ENCODE measurements at places on chromosomes 6 and 20. TPM values are rescaled to one million over a fixed set of nuclear protein-coding genes. Genes with fewer than 3 reads are reported as not detected.

DNA sequence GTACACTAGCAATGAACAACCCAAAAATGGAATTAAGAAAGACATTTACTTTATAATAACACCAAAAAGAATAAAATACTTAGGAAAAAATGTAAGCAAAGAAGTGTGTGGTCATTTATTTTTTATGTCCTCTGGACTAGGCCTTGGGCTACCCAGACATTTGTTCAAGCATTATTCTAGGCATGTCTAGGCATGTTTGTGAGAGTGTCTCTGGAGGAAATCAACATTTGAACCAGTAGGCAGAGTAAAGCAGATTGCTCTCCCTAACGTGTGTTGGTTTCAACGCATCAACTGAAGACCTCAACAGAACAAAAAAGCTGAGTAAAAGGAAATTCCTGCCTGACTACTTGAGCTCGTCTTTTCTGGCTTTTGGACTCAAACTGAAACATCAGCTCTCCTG is 84.5 kb downstream of the ANKEF1 start:
- no peaks in the 10 kb centered on the region for H3K36me3 ChIP-seq
- no peaks in the 10 kb centered on the region for H3K27me3 ChIP-seq
- H3K4me1 ChIP-seq: no peaks in the 10 kb centered on the region
- H3K27ac ChIP-seq: no peak overlapping the region

DNA sequence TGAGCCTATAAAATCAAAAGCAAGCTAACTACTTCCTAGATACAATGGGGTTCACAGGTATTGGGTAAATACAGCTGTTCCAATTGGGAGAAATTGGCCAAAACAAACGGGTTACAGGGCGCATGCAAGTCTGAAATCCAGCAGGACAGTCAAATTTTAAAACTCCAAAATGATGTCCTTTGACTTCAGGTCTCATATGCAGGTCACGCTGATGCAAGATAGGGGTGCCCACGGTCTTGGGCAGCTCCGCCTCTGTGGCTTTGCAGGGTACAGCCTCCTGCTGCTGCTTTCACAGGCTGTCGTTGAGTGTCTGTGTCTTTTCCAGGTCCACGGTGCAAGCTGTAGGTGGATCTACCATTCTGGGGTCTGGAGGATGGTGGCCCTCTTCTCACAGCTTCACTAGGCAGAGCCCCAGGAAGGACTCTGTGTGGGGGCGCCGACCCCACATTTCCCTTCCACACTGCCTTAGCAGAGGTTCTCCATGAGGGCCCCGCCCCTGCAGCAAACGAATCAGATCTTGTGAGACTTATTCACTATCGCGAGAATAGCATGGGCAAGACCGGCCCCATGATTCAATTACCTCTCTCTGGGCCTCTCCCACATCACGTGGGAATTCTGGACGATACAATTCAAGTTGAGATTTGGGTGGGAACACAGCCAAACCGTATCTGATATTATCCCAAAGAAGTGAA is 11.9 kb upstream of the SMIM29 start:
- no peaks in the 10 kb centered on the region for H3K4me1 ChIP-seq
- DNase-seq: no peak
- no peaks in the 10 kb centered on the region for H3K36me3 ChIP-seq

DNA sequence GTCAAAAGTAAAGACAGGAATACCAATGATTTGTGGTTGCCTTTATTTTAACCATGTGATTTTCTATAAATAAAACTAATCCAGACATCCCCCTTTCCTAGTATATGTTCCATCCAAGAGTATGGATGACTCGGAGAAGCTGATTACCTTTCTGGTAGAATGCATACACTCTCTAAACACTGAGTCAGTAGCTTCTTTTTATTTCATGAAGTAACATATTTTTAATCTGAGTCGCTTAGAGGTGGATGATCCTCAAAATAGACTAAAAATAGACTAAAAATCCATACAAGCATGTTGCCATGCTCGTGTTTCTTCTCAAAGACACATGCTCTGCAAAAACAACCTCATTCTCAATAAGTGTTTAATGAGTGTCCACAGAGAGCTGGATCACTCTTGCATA is 263.7 kb downstream of the COL12A1 start:
- DNase-seq: no peak
- H3K36me3 ChIP-seq: no peaks in the 10 kb centered on the region
- no peaks in the 10 kb centered on the region for H3K27me3 ChIP-seq

- H3K4me3 ChIP-seq: no peak overlapping the region
- H3K36me3 ChIP-seq: no peaks in the 10 kb centered on the region
- H3K27ac ChIP-seq: no peak overlapping the region
- no peaks in the 10 kb centered on the region for H3K27me3 ChIP-seq
Measured at GRCh38 chr6:491233-491632, 99.7 kb downstream of the IRF4 start.

DNA sequence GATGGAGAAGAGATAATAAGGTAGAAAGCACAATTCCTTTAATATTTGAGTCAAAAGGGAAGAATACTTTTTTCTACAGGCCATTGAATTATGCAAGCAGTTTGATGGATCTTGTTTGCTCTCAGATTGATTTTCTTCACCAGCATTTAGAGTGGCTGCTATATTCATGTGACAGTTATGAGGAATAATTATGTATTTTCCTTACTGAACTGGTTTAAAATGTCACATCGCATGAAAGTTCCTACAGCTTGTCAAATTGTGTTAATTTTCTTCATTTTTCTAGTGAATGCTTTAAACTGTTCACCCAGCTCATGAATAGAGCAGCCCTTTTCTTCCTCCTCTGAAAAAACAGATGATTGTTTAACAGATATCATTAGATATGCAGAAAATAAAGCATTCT is 37.4 kb upstream of the TPD52L1 start:
- no peak overlapping the region for H3K27ac ChIP-seq
- DNase-seq: no peak
- H3K4me1 ChIP-seq: no peaks in the 10 kb centered on the region
- no peaks in the 10 kb centered on the region for H3K27me3 ChIP-seq
- H3K36me3 ChIP-seq: no peaks in the 10 kb centered on the region

The EDN1 gene
- total RNA-seq: 7.1 TPM

The PRKN gene
- total RNA-seq: 4.9 TPM

The MBOAT1 gene
- total RNA-seq: 9.6 TPM

The SLC13A3 gene
- total RNA-seq: 1.2 TPM

The DUSP15 gene
- 2.5 TPM for total RNA-seq

The TREML1 gene
- total RNA-seq: not detected

The SLC17A2 gene
- total RNA-seq: not detected

The CCDC170 gene
- 2.0 TPM for total RNA-seq

The ELOVL2 gene
- 0.25 TPM for total RNA-seq

The WFDC5 gene
- 6.1 TPM for total RNA-seq

Measured in vagina (tissue), 2 donors.